CD8-positive, alpha-beta T cell (primary cell): ENCODE measurements at places on chromosomes 7 and 10.

DNA sequence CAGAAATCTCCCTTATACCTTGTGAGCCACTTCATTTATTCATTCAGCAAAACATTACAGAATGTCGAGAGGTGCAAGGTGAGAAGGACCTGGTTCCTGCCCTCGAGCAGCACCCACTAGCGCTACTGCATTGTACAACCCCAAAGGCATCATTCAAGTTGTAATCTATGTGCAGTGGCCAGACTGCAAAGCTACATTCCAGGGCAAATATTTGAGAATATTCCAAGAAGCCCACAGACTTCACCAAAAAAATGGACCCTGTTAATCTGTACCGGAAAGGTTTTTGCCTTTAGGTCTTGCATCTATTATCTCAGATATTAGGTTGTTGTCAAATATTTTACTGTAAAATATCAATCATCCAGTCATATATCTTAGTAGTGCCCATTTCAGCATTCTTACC lies 295.4 kb upstream of the FZD1 start:
- DNase-seq: no peak

DNA sequence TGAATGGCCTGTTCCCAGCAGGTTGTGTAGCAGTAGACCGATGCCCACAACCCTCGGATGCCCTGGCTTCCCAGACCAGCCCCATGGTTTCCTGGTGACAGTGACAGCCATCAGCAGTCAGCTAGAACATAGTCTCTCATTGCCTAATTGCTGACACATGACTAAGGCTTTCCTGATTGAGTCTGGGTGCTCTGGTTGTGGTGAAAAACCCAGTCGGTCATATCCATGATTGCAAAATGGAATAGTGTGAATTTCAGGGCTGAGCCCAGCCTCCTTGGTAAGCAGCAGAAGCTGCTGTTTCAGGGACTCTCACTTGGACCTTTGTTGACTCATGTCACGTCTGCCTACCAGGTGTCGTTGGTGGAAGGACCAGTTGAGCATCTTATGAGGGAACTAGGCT lies 36.6 kb downstream of the POR start:
- no peak for DNase-seq

DNA sequence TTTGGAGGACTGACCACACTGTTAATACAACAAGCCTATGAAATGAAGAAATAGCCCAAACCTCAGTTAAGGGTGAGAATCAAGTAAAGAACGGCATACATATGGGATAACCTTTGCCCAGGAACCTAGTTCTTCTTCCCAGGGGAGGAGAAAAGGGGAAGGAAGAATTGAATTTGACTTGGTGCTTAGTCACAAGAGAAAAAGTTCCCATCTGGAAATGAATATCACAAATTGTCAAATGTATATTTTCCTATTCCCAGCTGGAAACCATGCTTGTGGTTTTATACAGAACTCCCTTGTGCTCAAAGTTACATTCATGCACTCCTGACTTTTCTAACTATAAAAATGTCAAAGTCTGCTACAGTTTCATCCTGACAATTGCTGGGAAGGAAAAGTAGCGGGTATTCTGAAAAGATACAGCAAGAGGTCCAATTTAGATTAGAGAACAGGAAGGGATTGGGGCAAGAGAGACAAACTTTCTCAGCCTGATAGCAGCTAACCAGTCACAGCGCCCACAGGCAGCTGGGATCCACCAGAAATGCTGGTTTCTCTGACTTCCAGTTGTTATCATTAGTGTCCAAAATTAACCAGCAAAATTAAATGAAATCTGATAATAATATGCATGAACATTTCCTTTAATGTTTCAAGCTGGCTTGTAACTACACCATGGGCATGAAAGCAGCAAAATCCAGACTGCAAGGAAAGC lies 18.6 kb upstream of the GSAP start:
- no peak for DNase-seq

DNA sequence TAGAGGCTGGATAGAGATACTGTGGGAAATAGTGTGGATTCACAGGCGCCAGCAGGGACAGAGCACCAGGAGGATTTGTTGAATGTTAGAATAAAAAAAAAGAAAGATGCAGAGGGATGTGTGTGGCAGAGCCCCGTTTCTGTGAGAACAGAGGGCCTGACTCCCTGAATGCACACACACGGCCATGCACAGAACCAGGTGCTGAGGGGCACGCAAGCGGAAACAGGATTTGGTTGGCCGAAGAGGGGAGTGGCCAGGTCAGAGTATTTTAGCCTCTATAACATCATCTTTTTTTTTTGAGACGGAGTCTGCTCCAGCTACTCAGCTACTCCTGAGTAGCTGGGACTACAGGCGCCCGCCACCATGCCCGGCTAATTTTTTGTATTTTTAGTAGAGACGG lies 21.9 kb downstream of the IQCE start:
- DNase-seq: no peak

- DNase-seq: no peak
Observed at GRCh38 chr7:90407484-90407821, 4.2 kb downstream of the CLDN12 start.

GRCh38 chr10:3676564-3676963 lies 108.4 kb downstream of the KLF6 start:
- DNase-seq: no peak

GRCh38 chr10:132356621-132357195 lies 24.7 kb downstream of the LRRC27 start:
- DNase-seq: no peak

DNA sequence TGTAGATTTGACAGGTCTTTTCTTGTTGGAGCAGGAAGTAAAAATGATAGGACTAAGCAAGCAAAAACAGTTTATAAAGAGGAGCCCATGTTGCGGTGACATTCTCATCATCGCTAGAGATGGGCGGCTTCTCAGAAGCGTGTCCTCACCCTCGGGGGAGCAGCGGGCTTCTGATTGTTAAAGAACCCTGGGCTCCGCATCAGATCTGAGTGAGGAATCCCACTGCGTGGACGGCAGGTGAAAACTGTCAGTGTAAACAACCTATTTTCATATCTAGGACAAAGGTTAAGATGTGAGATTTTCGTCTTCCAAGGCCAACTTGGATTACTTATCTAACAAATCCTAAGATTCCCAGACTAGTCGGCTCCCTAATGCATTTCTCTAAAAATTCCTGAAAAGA lies 177.6 kb downstream of the ADARB2 start:
- DNase-seq: no peak

DNA sequence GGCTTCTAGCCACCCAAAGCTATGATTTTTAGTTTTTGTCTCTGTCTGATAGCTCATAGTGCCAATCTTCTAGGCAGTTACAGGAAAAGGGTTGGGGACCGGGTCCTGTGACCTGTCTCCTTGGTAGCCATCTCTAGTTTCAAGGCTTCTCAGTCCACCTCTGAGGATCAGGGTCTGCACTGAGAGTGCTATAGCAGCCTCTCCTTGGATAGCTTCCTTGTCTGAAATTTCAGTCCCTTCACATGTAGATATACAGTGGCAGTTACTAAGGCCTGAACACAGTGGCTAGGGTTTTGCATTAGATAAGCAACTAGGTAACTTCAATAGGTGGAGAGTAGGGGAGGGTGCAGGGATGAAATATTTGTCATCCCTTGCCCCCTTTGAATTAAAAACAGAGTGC lies 321.3 kb downstream of the SEMA3D start:
- DNase-seq: no peak
